Right lobe of liver (tissue), 6 donors: ENCODE measurements at places on chromosomes 1 and 21. TPM values are rescaled to one million over a fixed set of nuclear protein-coding genes. Genes with fewer than 3 reads are reported as not detected.
A peak's percentile ranks its signal among the peaks of the same experiment; 100 is the strongest.

Gene PRXL2B
- 7.0 TPM for total RNA-seq

Gene KCNT2
- 8.0 TPM for total RNA-seq

Gene SLC6A17
- not detected for total RNA-seq

- no peak for DNase-seq
- H3K36me3 ChIP-seq: peaks cover 8% of the 10 kb centered on the region
- no peak overlapping the region for H3K27ac ChIP-seq
- H3K27me3 ChIP-seq: no peaks in the 10 kb centered on the region
- no peak overlapping the region for H3K4me3 ChIP-seq
Measured at GRCh38 chr1:109582021-109582420, 33.6 kb downstream of the GNAI3 start.

DNA sequence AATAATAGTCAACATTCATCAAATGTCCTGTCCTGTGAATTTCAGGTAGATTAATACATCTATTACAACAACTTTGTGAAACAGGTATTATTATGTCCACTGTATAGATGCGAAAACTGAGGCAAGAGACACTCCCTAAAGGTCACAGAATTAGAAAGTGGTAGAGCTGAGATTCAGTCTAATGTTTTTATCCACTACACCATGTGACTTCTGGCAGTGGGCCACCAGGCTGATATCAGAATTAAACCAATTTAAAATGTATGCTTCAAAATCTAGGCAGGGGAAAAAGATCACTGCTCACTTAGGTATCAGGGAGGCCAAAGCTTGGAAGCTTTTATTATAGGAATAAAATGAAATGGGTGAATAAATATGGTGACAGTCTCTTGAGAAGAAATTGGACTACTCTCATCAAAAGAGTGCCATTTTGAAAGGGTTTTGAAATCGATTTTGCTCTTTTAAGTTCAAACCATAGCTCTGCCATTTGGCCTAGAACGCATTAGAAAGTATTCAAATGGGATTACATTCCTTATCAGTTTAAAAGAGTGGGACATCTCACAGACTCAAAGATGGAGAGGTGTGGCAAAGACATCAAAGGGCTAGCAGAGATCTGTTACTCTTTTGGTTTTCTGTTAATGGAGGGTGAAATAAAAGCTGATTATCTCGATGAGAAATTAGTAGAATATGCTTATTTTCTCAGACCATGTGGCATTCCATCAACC, 1.9 kb downstream of the DDAH1 start:
- DNase-seq: no peak
- peaks cover 49% of the 10 kb centered on the region for H3K4me1 ChIP-seq
- H3K4me3 ChIP-seq: peak overlapping the region; percentile 75
- H3K36me3 ChIP-seq: no peaks in the 10 kb centered on the region
- no peaks in the 10 kb centered on the region for H3K27me3 ChIP-seq
- no peak overlapping the region for H3K27ac ChIP-seq

DNA sequence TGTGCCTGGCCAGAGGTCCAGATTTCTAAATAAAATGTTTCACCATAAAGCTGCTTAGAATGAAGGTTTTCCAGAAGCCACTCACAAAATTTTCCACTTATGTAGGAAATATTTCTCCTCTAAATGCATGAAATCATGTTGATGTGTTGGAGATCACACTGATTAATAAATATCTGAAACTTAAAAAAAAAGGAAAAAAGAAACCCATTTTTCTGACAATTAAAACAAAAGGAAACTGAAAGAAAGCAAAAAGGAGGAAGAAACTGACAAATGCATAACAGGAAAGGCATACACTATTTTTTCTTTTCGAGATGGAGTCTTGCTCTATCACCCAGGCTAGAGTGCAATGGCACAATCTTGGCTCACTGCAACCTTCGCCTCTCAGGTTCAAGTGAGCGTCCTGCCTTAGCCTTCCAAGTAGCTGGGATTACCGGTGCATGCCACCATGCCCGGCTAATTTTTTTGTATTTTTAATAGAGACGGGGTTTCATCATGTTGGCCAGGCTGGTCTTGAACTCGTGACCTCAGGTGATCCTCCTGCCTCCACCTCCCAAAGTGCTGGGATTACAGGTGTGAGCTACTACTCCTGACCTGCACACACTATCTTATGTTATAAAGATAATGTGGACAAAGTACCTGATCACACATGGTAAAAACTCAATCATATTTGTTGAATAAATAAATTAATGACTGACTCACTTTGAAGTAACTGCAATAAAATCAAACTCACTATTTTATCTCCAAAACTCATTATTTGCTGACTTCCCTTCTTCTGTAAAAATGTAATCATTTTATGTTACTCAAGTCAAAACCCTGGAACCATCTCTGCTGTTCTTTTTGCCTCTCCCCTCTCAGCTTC, 149.8 kb upstream of the NR5A2 start:
- DNase-seq: no peak
- no peak overlapping the region for H3K27ac ChIP-seq
- no peaks in the 10 kb centered on the region for H3K4me1 ChIP-seq
- H3K27me3 ChIP-seq: no peaks in the 10 kb centered on the region

DNA sequence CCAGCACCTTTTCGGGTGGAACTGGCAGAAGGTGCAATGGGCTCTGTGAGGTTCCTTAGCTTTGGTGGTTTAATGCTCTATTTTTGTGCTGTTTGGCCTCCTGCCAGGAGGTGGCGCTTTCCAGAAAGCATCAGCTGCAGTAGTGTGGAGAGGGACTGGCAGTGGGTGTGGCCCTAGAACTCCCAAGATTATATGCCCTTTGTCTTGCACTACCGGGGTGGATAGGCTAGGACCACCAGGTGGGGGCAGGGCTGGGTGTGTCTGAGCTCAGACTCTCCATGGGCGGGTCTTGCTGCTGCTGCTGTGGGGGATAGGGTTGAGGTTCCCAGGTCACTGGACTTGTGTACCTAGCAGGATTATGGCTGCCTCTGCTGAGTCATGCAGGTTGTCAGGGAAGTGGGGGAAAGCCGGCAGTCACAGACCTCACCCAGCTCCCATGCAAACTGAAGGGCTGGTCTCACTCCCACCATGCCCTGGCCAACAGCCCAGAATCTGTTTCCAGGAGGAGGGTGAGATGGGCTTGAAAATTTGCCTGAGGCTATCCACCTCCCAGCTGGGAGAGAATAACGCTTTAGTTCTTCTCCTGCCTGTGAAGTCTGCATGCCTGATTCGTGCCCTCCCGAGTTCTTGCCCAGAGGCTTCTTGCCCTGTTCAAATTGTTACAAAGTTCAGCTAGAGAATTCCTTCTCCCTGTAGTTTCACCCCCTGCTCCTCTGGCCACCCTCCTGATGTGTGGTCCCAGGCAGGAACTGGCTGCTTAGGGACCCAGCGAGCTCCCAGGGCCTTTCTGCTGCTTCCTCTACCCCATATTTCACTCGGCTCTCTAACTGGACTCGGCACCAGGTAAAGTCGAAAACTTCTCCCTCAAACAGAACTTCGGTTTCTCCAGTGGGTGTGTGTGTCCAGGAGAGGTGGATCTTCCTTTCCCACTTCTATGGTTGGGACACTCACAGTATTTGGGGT, 76.5 kb upstream of the BTG3 start:
- no peaks in the 10 kb centered on the region for H3K36me3 ChIP-seq
- no peak overlapping the region for H3K4me3 ChIP-seq
- no peak overlapping the region for H3K27ac ChIP-seq
- H3K4me1 ChIP-seq: no peaks in the 10 kb centered on the region
- DNase-seq: no peak

DNA sequence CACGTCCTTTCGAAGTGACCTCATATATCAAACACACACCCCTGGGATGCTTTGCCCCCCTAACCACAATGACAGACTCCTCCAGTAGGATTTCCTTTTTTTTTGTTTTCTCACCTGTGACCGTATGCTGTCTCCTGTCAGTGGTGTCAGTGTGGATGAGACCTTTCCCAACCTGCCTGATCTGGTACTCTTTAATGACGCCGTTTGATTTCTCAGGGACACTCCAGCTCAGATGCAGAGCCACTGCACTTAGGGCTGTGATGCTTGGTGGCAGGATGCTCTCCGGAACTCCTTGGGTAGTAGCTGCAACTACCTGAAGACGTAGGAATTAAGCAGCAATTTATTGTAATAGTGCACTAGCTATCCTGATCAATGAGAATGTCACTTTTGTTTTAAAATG, 212.6 kb downstream of the KCTD3 start:
- no peaks in the 10 kb centered on the region for H3K4me1 ChIP-seq
- H3K4me3 ChIP-seq: no peak overlapping the region
- no peak overlapping the region for H3K27ac ChIP-seq
- no peaks in the 10 kb centered on the region for H3K36me3 ChIP-seq
- no peaks in the 10 kb centered on the region for H3K27me3 ChIP-seq

DNA sequence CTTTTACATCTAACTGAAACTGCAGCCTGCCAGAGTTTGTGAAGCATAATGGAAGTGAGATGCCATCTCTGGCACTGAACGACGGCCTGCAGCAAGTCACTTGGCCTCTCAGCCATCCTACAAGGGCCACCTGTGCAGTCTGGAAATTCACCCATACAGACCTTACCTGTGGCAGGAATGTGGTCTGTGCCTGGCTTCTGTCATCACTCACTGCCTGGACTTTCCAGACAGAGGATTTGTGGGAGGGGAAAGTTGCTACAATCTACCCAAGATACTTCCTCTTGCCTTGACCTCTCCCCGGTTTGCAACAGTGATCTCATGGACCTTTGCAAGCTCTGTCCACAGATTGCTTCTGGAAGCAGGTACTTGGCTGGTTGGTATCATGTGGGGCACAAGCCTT, 58.4 kb upstream of the ATP1B1 start:
- H3K27me3 ChIP-seq: no peaks in the 10 kb centered on the region
- no peak overlapping the region for H3K27ac ChIP-seq
- H3K36me3 ChIP-seq: no peaks in the 10 kb centered on the region
- no peaks in the 10 kb centered on the region for H3K4me1 ChIP-seq

DNA sequence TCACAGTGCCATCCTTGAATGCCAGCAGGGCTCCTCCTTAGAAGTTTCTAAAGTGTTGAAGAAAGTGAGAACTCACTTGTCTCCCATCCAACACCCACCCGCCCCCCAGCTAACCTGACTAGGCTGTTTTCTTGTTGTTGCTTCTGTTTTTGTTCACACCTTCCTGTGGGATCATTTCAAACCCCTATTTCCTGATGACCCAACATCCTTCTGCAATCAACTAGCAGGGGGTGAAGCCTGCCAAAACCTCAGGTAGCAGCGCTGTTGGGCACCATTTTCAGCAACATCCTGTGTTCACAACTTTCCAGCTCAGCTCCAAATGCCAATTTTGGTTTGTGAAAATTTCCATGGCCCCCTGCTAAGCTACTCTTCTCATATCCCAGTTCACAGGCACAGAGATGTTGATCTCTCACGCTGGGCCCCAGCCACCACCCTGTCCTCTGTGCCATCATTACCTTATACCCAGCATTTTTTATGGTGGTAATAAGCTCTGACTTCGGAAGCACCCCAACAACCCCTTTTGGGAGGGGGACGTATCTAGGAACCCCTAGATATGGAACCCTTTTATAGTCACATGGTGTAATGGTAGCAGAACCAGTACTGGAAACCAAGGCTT, 41.4 kb downstream of the CDC7 start:
- no peak for DNase-seq
- H3K4me3 ChIP-seq: no peak overlapping the region
- H3K36me3 ChIP-seq: no peaks in the 10 kb centered on the region
- no peaks in the 10 kb centered on the region for H3K27me3 ChIP-seq
- no peak overlapping the region for H3K27ac ChIP-seq

GRCh38 chr1:19089524-19089923, 120.5 kb downstream of the UBR4 start:
- no peak for DNase-seq
- no peaks in the 10 kb centered on the region for H3K27me3 ChIP-seq
- H3K27ac ChIP-seq: no peak overlapping the region
- no peak overlapping the region for H3K4me3 ChIP-seq

- H3K27me3 ChIP-seq: no peaks in the 10 kb centered on the region
- H3K4me3 ChIP-seq: peak overlapping the region; percentile 87
- H3K4me1 ChIP-seq: no peaks in the 10 kb centered on the region
- peak overlapping the region; percentile 90 for H3K27ac ChIP-seq
- DNase-seq: peak; percentile 90
Measured at GRCh38 chr1:37808369-37809319, 636 bp upstream of the YRDC start.

DNA sequence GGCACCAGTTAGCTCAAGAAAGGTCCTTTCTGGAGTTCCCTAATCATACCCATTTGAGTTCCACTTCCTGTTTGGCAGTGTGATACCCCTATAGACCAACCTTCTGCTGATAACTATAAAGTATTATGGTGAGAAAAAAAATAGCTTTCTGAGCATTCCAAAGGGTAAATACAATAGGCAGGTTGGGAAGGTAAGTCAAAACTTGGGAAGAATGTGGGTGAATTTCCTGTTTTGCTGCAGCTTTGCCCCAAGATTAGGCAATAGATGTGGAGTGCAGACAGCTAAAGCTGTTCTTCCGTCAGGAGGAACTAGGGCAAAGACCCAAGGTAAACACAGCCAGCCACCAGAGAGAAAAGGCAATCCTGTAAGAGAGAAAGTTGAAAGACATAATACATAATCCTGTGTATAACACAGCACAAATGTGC, 49.9 kb upstream of the GUCA2A start:
- H3K36me3 ChIP-seq: no peaks in the 10 kb centered on the region
- H3K27ac ChIP-seq: peak overlapping the region; percentile 44
- DNase-seq: peak; percentile 77
- no peak overlapping the region for H3K4me3 ChIP-seq
- no peaks in the 10 kb centered on the region for H3K27me3 ChIP-seq

DNA sequence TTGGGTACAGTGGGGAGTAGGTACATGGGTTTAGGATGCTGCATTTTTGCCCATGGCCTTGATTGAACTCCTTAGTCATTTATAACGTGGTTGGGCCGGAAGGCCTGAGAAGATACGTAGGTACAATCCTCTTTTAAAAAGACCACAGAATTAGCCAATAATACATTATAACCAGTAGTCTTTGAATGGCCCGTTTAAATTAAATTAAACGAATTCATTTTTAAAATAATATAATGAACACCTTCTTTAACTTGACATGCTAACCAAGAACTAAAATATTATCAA, 20.1 kb upstream of the ADAR start:
- no peaks in the 10 kb centered on the region for H3K36me3 ChIP-seq
- DNase-seq: no peak
- no peaks in the 10 kb centered on the region for H3K27me3 ChIP-seq
- peak overlapping the region; percentile 72 for H3K27ac ChIP-seq

DNA sequence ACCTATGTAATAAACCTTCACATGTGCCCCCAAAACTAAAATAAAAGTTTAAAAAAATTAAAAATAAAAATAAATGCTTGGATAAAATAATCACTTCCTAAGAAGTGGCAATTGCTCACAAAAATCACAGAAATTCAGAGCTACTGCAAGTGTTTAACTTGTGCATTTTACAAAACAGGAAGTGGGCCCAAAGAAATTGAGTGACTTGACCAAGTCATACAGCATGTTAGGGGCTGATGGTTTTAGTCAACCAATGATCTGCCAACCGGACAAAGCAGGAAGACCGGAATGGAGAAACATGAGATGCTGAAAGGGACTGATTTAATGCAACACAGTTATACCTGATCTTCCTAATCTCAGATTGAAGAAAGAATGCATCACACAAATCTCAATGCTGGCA, 96.5 kb downstream of the SMYD2 start:
- no peak overlapping the region for H3K4me3 ChIP-seq
- no peak for DNase-seq
- H3K27me3 ChIP-seq: no peaks in the 10 kb centered on the region
